ENCODE measurements at places on chromosomes 11 and 22. TPM values are rescaled to one million over a fixed set of nuclear protein-coding genes. Genes with fewer than 3 reads are reported as not detected.
A peak's percentile ranks its signal among the peaks of the same experiment; 100 is the strongest.

Gene CREB3L1
- total RNA-seq: 8.7 TPM

Gene GRAMD1B
- 8.3 TPM for total RNA-seq

Gene AMBRA1
- total RNA-seq: 23.2 TPM

Gene PLCB3
- 15.5 TPM for total RNA-seq

Gene YWHAH
- total RNA-seq: 139 TPM

Gene FERMT3
- total RNA-seq: 39.4 TPM

DNA sequence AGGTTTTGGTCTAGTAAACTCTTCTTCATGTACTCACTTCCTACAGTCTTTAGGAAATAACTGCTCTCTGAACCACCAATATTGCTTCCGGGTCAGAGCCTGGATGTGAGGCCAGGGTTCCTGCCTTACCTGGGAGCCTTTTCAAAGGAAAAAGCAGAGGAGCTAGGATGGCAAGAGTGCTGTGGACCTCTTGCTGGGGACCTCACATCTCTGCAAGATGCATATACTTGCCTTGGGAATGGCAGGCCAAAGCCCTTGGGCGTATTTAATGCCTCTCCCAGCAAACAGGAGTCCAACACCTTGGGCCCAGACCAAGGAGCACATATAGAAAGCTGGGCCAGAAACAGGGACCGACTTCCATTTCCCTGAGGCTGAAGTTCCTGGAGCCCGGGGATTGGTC is 5.3 kb downstream of the GLB1L2 start:
- no peak for DNase-seq

- no peak for DNase-seq
These were observed 7.7 kb downstream of the BLID start for GRCh38 chr11:122108192-122108799.

GRCh38 chr11:76807206-76807875 is 24.2 kb downstream of the TSKU start:
- DNase-seq: peak; percentile 98

- no peak for DNase-seq
These were observed 137.3 kb upstream of the SORL1-AS1 start for GRCh38 chr11:121589946-121590537.

DNA sequence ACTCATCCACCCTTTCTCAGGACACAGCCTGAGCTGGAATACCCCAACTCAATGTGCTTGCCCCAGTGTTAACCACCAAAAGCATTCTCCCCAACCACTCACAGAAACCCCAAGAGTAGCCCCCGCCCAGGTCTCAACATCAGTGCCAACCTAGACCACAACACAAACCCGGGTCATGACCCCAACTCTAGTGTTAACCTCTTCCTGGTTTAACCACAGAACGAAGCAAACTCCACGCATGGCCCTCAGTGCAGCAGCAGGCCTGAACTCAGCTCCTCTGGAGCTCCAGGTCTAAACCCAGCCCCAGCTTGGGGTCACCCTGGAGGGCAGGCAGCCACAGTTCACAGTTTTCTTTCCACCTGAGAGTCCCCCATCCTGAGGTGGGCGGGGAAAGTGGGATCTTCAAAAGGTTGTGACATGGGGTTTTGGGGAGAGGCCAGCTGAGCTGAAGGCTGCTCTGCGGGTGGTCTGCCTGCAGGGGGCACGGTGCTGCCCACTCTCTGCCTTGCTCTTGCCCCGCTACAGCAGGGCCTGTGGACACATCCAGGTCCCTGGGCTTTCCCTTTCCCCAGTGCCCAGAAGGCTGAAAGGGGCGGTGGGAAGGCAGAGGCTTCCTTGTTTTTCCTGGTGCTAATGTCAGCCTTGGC is 37.9 kb downstream of the NECTIN1 start:
- DNase-seq: no peak

- no peak for DNase-seq
These were observed 94.2 kb upstream of the TBCEL start for GRCh38 chr11:120929664-120930154.

DNA sequence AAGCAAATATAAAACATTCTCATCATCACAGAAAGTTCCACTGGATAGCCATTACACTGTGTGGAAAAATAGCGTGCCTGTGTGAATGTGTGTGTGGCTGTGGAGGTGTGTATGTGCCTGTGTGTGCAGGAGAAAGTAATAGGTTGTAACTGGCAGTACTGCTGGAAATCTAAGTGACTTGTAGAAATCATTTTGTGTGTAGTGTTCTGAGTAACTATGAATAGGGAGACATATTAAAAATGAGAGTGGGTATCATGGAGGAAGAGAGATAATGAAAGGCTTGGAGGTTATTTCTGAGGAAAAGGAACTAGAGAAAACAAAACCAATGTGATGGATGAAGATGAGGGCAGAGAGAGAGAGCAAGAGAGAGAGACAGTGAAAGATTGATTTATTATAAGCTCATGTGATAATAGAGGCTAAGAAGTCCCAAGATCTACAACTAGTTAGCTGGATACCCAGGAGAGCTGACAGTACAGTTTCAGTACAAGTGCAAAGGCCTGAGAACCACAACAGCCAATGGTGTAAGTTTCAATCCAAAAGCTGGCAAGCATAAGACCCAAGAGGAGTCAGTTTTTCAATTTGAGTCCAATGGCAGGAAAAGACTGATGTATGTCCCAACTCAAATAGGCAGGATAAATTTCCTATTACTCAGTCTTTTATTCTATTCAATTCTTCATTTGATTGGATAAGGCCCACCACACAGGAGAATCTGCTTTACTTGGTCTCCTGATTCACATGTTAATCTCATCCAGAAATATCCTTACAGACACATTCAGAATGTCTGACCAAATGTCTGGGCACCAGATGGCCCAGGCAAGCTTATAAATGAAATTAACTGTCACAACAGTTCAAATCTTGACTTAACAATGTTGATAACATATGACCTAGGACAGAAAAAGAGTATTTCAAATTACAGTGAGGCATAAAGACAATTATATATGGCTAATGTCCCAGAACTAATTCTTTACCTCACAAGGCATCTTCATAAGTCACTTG is 14.9 kb downstream of the KBTBD3 start:
- no peak for DNase-seq

DNA sequence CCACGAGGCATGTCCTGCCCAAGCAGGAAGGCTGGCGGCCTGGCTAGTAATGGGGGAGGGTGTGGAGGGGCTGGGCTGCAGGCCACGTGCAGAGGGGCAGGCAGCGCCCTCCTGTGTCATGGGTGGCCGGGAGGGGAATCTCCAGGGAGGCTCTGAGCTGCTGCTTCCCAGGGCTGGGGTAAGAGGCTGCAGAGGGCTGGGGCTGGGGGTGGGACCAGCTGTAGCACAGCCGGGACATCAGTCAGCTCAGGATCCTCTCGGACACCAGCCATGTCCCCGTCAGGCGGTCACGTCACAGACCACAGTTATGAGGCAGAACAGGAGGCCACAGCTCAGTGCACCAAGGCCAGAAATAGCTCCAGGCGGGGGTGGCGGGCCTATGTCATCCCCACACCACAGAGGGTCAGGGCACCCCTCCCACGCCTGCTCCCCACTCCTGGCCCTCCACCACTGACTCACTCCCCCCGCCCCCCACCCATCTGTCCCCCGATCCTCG is 21.1 kb downstream of the RTN4R start:
- DNase-seq: no peak

DNA sequence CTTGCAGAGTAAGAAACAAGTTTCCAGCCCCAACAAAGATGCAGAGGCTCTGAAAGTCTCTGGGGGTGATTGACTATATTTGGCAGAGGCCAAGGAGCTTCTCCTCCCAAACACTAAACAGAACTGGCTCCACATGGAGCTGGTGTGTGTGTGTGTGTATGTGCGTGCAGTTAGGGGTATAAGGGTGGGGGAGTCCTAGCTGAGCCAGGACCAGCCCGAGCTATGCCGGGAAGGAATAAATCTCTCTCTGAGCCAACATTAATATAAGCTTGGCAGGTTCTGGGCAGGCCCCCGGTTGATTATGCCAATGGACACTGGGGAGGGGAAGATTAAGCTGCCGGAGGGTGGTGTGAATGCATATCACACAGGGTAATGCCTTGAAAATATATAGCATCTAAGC is 324.2 kb downstream of the MIAT start:
- no peak for DNase-seq

- no peak for DNase-seq
These were observed 2.2 kb upstream of the KMT2A start for GRCh38 chr11:118434123-118434552.

DNA sequence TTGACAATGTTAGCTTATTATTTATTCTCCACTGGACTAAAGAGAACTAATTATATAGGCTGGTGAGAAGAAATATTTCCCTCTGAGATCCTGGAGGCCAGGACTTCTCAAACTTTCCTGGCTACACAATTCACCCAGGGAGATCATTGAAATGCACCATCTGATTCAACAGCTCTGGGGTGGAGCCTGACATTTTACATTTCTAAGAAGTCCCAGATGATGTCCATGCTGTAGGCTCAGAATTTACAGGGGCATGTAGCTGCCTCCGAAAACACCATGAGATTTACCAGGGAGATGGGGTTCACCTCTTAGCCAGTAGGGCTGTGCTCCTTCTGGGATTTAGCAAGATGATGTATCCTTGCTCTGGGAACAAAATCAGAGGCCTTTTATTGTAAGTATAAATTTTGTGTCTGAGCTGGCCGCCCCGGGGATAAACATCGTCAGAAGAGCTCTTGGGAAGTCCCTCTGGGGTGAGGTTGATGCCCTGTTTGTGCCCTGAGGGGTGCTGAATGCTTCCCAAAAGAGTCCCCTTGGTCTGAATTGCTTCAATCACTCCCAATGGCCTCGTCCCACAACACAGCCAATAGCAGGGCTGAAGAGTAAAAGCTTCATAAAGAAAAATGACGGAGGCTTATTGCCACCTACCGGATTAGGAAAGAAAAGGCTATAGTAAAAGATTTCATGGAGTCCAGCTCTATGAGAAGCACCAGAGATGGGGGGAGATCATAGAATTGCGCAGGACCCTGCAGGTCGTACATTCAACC is 33.4 kb upstream of the API5 start:
- DNase-seq: no peak

DNA sequence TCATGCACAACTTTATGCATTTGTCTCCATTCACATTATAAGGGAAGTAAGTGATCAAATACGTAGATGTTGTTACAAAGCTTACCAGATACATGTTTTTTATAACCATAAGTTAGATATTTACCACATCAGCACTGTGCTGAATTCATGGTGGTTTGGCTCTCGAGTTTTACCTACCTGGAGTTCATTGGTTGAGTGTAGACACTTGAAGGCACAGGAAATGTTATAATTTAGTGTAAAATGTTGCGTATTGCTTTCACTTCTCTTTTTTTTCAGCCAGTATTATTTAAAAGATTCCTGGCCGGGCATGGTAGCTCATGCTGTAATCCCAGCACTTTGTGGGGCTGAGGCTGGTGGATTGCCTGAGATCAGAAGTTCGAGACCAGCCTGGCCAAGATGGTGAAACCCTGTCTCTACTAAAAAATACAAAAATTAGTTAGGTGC is 53.1 kb upstream of the GRK2 start:
- DNase-seq: no peak

DNA sequence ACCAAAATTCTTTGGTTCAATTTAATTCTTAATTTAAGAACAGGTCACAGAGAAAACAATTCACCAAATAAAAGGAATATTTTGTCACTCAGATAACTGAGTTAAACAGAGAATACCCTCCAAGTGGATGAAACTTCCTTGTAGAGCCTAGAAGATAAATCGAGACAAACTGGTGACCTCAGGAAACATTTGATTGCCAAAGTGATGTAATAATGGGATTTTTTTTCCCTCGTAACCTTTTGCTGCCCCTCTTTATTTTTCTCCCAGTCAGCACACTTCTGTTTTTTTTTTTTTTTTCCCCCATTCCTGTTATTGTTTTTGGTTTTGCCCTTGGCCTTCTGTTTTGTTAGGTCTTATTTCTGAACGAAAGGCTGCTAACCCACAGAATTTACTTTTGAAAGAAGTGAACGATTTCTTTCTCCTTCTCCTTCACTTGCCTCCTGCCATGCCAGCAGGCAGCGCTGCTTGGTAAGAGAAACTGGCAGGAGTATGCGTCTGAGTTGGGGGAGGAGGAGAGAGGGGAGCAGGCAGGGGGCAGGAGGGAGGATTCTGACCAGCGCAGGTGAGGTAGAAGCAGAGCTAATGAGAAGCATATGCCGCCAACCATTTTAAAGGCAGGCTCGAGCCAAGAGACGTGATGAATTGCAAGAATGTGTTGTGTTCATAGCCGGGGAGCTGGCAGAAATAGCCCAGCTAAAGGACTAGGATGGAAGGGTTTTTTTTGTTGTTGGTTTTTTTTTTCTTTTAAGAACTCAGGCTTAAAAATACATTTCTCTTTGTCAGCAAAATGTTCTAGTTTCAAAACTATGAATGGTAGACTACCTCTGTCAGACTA is 121.9 kb upstream of the MTMR2 start:
- peak; percentile 27 for DNase-seq

- no peak for DNase-seq
These were observed 214.1 kb downstream of the BLID start for GRCh38 chr11:121901886-121902285.

- DNase-seq: no peak
These were observed 561.1 kb downstream of the MN1 start for GRCh38 chr22:27240298-27241075.

DNA sequence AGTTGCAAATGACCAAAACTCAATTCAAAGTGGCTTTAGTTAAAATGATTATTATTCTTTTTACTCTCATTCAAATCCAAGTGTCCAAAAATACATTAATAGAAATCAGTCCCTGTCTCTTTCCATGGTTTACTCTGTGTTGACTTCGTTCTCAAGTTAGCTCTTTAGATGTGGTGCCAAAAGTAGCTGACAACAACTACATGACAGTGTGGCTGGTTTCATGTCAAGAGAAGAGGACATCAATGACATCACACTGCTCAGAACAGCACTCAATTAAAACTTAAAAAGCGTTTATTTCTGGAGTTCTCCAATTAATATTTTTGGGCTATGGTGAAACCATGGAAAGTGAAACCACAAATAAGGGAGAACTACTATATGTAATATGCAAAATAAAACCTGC is 1746.9 kb downstream of the LRRC4C start:
- no peak for DNase-seq

DNA sequence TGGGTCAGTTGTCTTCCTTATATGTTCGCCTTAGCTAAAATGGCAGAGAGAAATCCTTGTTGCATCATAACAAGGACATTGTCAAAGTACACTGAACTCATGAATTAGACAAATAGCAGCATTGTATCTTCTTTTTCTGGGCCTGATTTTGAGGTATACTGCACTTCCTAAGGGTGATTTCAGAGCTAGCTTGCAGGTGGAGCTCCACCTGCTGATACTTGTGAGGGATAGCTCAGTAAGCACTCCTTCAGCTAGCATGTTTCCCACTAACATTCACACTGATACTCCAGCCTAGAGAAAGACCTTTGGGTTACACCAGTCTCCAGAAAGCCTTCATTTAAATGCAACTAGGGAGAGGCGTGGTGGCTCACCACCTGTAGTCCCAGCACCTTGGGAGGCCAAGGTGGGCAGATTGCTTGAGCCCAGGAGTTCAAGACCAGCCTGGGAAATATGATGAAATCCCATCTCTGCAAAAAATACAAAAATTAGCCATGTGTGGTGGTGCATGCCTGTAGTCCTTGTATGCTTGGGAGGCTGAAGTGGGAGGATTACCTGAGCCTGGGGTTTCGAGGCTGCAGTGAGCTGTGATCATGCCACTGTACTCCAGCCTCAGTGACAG is 29.8 kb downstream of the JAM3 start:
- DNase-seq: no peak

All from omental fat pad (tissue), 4 donors.